ENCODE measurements at places on chromosomes 4 and X.
A peak's percentile ranks its signal among the peaks of the same experiment; 100 is the strongest.

GRCh38 chr4:129327637-129328036 is 231.7 kb downstream of the C4orf33 start:
- no peak for DNase-seq

GRCh38 chrX:17596061-17596460 is 141.2 kb upstream of the SCML1 start:
- DNase-seq, result no peak

DNA sequence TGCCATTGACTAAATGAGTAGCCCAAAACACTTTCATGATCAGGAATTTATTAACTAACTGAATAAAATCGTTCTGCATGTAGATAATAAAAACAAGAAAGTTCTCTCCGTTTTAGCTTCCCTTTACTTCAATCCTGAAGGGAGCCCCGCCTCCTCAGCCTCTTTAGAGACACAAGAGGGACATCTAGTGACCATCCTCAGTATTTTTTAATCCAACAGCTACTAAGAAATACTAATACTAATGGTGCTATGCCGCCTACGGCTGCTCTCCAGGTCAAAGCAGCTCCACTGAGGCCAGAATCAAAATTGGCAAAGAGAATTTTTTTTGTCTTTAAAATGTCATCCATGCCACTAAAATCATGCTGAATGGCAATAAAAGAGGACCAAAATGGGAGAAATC is 3.2 kb upstream of the PCDH19 start:
- DNase-seq, result no peak

DNA sequence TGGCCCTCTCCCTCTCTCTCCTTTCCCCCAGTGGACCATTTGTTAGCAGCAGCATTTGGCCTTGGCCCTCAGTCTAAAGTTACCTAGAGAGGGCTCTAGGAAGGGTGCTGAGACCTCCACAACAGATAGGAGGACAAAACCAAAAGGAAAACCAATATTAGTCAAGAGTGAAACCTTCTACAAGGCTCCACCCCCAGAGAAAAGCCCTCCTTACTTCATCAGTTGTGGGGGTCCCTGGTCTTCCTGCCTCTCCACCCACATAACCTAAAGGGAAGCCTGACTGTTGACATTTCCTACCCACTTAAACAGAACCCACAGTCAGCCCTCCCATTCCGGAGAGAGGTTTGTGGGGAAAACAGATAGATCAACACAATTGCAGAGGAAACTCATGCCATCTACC is 4.7 kb upstream of the CD40LG start:
- DNase-seq, result no peak

- no peak for DNase-seq
Measured at GRCh38 chr4:113183032-113183605, 133.7 kb downstream of the ANK2 start.

DNA sequence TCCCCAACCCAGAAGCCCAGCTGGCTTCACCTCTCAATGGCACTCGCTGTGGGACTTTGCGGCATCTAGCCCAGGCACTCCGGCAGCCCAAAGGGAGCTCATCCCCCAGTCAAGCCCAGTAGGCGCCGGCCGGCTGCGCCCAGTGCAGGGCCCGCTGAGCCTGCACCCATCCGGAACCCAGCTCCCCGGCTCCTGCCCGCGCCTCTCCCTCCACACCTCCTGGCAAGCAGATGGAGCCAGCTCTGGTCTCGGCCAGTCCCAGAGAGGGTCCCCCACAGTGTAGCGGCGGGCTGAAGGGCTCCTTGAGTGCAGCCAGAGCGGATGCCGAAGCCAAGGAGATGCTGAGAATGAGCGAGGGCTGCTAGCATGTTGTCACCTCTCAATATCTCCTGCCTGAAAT is 116.8 kb upstream of the UGT8 start:
- no peak for DNase-seq

DNA sequence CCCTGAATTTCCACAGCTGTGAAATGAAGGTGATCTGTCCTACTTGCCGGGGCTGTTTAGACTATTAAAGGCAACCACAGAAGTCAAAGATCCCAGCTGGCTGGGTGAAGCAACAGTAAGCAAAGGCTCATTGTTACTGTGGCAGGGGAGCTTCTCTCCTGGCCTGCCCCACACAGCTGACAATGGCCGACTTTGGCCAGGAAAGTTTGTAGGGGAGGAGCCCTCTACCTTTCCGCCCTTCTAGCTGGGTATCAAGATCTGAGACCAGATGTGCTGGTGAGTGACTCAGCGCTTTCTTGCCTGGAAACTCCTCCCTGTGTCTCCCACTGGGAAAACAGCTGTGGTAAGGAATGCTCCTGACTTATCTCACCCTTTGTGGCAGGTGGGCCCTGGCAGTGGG is 21.1 kb downstream of the RASSF6 start:
- no peak for DNase-seq

GRCh38 chr4:150104404-150105027 is 26.3 kb downstream of the DCLK2 start:
- no peak for DNase-seq

DNA sequence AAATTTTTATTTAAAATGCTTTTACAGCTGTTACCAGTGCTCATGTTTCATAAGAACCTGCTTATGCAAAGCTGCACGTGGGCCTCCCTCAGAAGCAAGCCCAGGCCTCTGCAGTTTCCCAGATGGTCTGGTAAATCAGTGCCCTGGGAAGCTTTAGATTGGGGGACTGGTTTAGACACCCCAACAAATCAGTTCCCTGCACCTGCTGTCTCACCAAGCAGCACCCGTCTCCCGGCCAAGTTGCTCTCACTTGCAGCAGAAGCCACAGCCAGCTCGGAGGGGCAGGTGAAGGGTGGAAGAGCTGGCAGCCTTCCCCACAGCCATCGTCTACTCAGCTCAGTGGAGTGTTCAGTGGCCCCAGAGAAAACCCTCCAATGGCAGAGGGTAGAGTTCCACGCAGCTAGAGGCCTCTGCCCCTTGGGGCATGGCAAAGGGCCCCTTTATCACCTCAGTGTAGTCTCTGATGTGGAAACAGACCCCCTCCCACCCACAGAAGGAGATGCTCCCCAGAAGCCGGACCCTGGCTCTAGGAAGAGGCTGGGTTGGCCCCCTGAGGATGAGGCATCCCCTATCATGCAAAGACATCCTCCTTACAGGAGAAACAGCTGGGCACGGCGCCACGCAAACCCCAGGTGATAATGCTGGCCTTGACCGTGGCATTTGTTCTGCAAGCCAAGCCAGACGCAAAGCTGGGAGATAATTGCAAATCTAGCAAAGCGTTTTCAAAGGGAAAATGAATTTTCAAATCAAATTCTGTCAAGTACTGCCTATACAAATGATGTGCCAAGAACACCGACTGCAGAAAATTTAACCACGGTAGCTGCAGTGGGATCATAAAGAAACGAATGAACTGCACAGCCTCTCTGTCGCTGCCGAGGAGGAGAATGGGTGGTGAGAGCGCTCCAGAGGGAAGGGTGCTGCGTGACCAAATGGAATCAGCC is 51.9 kb downstream of the ZFYVE28 start:
- no peak for DNase-seq

- DNase-seq, result no peak
Measured at GRCh38 chr4:145635117-145635516, 15.9 kb downstream of the MMAA start.

- DNase-seq, result no peak
Measured at GRCh38 chrX:108307132-108308085, 130.8 kb downstream of the COL4A6 start.

DNA sequence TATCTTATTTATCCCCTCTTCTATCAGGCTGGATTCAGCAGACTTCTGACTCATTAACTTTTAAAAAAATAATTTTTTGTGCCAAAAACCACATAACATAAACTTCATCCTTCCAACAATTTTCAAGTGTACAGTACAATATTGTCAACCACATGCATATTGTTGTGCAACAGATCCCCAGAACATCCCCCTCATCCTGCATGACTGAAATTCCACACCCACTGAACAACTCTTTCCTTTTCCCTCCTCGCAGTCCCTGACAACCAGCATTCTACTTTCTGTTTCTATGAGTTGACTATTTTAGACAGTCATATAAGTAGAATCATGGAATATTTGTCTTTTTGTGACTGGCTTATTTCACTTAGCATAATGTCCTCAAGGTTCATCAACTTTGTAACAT is 2.2 kb upstream of the MID2 start:
- no peak for DNase-seq

DNA sequence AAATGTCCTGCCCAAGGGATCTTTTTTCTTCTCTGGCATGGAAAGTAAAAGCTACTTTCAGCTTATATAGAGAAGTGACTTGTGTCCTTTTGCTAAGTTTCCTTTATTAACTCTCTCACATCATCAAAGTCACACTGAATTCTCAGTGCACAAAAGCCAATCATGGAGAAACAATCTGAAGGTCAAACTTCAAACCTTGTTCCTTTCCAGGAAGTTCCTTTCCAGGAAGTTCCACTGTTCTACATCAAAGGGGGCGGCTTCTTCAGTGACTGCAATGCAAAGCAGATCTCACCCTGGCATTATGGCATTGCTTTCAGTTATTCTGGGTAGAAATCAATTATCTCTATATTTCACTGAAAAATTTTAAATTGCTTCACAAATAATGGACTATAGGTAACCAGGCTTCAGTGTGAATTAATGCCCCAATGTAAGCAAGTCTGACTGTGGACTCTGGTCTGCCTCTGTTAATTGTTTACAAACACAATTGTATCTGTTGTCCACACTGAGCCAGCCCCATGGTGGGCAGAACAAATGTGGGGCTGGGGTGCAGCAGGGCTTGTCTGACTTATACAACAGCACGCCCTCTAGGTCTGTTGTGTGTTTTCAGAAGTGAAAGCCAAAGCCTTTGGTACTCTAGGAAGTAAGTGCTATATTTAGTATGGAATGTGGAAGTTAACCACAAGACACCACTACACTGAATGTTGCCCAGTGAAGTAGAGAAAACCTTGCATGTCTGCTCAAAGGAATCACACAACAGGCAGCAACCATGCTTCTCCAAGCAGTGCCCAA is 98.8 kb downstream of the CDS1 start:
- DNase-seq, result no peak

GRCh38 chrX:15334561-15334960 is 762 bp downstream of the PIGA start:
- no peak for DNase-seq

- DNase-seq, result no peak
Measured at GRCh38 chrX:38882894-38883626, 81.8 kb downstream of the MID1IP1 start.

- DNase-seq, result peak; percentile 66
Measured at GRCh38 chr4:1009542-1010394, 1.7 kb upstream of the FGFRL1 start.

GRCh38 chr4:102589743-102590142 is 88.6 kb downstream of the NFKB1 start:
- no peak for DNase-seq

GRCh38 chr4:54806351-54806750 is 148.6 kb downstream of the KIT start:
- no peak for DNase-seq

GRCh38 chrX:69139516-69139915 is 25.7 kb downstream of the PJA1 start:
- DNase-seq, result no peak

DNA sequence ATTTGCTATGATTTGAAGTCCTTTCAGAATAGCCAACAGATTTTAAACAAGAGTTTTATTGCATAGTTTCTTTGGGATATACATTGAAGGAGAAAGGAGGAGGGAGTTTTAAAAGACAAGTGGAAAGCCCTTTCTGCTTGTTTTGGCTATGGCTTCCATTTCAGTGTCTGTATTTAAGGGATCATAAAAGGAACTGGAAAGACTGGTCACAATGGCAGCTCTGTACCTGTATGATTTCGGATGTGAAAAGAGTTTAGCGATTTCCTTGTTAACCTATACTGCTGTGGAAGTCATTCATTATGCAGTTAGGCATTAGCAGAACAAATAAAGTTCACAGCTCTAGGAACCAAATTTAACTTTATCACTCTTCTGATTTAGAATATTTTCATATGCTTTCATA is 60.7 kb downstream of the TET2 start:
- no peak for DNase-seq

GRCh38 chrX:136452614-136453013 is 35.1 kb upstream of the BRS3 start:
- no peak for DNase-seq

DNA sequence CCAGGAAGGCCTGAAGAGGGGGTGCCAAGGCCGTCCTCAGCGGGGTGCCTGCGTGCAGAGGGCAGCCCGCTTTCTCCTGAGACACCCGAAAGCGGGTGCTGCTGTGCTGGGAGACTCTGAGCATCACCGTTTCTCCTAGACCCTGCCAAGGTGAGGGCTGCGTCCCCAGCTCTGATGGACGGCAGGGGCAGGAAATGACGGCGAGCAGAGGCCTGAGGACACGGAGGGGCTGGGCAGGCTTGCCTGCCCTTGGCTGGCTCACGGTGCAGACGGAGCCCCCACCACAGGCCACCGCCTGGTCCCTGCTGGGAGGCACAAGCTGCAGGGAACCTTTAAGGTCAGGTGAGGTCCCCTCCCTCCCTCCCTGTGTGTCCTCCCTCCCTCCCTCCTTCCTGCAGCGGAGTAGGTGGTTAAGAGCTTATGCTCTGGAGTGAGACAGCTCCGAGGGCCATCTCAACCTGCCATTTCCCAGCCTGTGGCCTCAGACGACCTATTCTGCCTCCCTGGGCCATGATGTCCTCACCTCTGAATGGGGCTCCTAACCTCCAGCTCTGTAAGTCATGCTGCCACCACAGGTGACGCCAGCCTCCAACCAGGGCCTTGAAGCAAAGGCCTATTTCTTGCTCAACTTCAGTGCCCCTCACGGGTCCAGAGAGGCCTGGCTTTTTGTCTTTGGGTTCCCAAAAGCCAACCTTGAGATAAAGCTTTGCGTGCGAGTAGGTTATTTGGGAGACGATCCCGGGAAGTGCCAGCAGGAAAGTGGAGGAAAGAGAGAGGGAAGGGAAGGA is 54.2 kb upstream of the GRPEL1 start:
- no peak for DNase-seq

DNA sequence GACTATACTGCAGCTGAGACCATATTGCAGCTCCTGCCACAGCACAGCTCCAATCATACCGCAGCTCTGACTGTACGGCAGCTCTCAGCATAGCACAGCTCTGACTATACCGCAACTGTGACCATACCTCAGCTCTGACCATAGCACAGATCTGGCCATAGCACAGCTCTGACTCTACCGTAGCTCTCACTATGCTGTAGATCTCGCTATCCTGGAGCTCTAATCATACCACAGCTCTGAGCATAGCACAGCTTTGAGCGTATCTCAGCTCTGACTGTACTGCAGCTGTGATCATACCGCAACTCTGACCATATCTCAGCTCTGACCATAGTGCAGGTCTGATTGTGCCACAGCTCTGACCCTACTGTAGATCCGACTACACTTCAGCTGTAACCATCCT is 139.2 kb downstream of the ASMT start:
- DNase-seq, result no peak

GRCh38 chr4:6231663-6232165 is 31.4 kb upstream of the JAKMIP1 start:
- DNase-seq, result no peak

- DNase-seq, result no peak
Measured at GRCh38 chr4:120446051-120446567, 379.5 kb upstream of the MAD2L1 start.

GRCh38 chrX:15515931-15516330 is 15.3 kb downstream of the BMX start:
- no peak for DNase-seq

- DNase-seq, result peak; percentile 14
Measured at GRCh38 chr4:780716-781492, 45.0 kb downstream of the CPLX1 start.

- no peak for DNase-seq
Measured at GRCh38 chr4:7752649-7753048, 187.0 kb downstream of the AFAP1 start.

GRCh38 chr4:112673076-112673475 is 36.1 kb downstream of the LARP7 start:
- no peak for DNase-seq
